Activated naive CD4-positive, alpha-beta T cell treated with anti-CD3 and anti-CD28 coated beads, Interleukin-2, amount 50 U/mL, for 16 hours (primary cell): ENCODE measurements at places on chromosomes 3 and 15.

DNA sequence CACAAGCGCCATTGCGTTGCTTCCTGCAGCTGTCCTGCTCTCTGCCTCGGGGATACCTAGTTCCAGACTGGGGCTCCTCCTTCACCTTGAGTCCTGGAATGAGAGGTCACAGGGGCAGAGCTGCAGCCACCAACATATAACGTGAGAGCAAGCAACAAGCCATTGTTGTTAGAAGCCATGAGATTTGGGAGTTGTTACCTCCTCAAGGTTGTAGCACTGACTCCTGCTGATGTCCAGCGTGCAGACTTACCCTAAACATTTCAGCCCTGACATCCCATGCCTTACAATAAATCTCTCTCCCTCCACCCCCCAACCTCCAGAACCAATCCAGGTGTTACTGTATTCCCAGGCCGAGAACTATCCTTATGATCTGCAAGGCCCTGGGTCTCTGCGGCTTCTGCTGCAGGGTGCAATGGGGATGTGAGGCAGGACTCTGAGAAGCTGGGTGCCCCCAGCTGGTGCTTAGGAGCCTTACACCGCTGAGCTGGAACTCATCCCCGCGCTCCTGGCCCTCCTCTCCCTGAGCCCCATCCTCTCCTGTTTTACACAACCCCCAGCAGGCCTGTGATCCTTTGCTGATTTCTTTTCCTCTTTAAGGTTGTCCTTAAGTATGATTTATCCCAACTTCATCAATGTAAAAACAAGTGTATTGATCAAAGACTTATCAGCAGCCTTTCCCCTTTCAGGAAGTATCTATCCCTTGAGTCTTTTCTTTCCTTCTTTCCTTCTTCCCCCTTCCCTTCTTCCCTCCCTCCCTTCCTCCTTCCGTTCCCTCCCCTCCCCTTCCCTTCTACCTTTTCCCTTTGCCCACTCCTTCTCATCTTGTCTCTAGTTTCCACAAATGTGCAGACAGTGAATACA is 84.2 kb upstream of the ABHD2 start:
- DNase-seq = no peak

DNA sequence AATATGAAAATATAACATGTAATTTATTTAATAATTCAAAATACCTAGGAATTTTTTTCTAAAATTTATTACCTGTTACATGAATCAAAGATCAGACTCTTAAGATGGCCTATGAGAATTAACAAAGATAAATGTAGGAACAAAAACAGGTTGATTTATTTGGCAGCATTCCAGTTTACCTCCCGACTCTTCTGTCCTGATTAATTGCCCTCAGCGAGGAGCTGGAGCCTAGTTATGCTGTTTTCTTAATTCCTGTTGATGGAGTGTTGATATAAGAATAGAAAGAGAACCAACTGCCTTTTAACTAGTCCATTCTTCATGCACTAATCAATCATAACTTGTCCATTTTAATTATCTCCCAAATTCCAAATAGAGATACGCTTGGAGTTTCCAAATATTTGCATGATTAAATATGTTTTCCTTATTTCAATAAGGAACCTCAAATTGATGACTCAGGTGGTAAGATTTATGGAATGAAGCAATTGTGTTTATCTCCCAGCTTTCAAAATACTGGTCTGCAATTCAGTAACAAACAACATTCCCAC is 10.6 kb upstream of the CPB1 start:
- DNase-seq = no peak

DNA sequence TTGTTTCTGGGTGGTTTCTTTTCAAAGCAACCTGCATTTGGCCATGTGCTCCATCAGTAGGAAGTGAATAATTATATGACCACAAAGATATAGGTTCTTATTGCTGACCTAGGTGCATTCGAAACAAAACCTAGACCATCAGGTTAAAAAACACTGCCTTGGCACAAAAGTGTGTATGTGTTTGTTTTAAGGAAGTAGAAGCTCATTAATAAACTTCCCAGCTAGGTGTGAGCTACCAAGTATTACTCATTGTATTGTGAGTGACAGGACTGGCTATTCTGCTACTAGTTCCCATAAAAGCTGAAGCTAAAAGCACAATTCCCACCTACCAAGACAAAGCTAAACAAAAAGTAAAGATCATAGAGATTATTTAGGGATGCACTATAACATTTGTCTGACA is 168.2 kb downstream of the TP63 start:
- DNase-seq = no peak

DNA sequence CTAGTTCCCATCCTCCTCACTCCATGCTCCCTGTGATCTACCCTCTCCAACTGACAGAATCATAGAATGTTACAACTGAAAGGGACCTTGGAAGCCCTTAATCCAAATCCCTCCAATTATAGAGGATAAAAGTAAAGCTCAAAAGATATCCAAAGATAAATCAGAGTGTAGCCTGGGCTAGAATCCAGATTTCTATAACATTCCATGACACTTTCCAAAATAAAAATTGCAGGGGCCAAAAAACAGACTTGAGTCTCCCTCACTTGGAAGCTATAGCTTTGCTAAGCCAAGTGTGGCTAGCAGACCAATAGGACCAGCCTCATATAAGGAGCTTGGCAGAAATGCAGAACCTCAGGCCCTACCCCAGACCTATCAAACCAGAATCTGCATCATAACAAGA is 148.1 kb downstream of the NTRK3 start:
- no peak for DNase-seq

DNA sequence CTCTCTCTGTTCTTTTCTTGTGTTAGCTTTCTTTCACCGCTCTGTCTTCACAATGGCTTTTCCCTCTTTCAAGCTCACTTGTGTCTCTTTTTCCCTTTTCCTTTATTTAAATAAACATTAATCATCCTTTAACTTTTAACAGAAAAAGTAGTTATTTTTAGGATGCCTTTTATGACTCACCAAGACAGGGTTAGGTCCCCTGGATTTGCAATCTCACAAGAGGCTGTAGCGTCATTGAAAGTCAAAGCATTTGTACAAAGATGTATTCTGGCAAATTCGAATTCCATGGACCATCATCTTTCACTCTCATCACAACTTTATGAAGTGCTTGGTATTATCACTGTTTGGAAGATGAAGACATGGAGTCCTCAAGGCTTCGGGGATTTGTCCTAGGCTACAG is 34.8 kb upstream of the MCTP2 start:
- DNase-seq = no peak

GRCh38 chr3:115359536-115359935 is 212.4 kb upstream of the ZBTB20 start:
- no peak for DNase-seq

DNA sequence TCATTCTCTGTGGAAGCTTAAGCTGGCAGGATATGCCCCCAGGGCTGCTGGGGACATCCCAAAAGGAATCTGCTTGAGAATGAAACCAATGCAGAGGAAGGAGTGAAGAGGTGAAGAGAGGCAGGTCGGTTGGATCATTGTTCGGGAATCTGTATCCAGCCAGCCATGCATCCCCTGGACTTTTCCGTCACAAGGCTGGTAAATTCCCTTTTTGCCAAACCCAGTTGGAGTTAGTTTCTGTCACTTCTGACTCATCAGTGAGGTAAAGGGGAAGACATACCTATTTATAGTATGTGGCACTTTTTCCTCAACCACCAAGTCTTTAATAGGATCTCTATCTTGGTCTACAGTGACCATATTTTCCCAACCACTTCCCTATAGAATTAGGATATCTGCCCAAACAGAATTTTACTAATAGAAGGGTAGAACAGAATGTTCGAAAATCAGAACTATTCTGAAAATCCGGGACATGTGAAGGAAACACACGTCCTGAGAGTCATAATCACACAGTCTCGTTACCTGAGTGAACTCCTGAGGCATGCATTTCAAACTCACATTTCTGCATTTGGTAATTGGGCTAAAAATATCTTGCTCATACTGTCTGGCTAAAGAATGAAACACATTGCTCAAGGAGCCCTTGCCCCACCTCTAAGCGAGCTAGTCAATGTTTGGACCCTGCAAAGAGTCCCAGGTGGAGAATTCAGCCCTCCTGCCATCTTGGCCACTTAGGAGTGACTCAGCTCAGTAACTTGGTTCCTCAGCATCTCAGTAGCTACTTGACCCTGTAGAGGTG is 289.7 kb upstream of the ADAMTS9 start:
- DNase-seq = no peak
